Activated effector memory CD4-positive, alpha-beta T cell treated with Interleukin-2 at 50 U/mL for 16 hours (primary cell): ENCODE measurements at places on chromosomes 11 and 22.

DNA sequence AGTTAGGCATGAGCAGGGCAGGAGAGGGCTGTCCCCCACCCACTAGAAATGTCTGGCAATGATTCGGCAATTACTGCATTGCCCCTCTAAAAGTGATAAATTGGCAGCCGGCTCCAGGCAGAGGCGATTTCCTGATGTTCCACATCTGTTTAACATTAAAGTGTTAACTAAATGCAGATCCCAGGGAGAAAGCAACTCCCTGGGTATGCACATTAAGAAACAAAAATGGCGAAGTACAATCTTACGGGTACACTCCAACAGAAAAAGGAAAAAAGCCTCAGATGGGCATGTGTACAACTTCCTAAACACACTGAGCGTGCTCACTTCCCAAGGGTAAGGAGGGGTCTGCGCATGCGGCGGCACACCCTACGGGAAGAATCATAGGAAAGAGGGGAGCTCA, 314.4 kb downstream of the CASP12 start:
- DNase-seq: no peak

- DNase-seq: no peak
Observed at GRCh38 chr11:76841923-76842452, 18.7 kb upstream of the ACER3 start.

- no peak for DNase-seq
Observed at GRCh38 chr11:44388828-44389657, 79.1 kb upstream of the ALX4 start.

DNA sequence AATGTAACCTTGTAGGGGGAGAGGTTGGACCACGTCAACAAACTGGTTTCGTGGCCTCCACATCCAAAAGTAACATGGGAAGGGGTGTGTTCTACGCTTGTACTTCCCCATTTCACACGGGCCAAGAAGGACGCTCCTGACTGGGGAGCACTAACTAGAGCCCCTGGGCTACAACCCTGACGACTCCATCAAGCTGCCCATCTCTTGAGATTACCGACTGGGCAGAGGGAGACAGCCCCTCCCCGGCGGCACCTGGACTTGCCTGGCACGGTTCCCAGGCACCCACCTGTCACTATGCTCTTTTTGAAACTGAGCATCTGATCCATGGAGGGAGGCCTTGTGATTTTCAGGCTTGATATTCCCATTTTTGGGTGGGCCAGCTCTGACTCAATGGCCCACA, 68.5 kb downstream of the SHANK2 start:
- no peak for DNase-seq

DNA sequence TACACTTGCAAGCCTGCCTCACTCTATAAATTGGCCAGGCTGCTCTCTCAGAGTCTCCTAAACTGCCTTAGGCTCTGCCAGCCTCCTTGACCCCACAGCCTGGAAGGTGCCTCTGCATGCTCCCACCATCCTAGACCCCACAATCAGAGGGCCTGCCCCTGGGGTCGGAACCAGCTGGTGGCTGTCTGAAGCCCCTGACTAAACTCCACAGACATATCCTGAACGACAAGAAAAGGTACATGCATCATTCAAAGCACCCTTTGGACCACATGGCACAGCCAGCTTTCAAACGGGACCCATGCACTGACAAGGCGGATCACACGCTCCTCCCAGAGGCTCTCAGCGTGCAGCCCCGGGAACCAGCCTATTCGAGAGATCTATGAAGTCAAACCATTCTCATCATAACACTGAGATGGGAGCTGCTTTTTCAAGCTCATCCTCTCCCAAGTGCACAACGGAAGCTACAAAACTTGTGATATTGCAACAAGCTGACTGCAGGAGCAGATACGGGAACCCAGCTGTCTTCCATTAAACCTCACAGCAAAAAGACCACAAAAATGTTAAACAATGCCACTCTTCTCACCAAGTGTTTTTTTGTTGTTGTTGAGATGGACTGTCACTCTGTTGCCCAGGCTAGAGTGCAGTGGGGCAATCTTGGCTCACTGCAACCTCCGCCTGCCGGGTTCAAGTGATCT, 8.1 kb downstream of the SHANK2 start:
- DNase-seq: no peak

DNA sequence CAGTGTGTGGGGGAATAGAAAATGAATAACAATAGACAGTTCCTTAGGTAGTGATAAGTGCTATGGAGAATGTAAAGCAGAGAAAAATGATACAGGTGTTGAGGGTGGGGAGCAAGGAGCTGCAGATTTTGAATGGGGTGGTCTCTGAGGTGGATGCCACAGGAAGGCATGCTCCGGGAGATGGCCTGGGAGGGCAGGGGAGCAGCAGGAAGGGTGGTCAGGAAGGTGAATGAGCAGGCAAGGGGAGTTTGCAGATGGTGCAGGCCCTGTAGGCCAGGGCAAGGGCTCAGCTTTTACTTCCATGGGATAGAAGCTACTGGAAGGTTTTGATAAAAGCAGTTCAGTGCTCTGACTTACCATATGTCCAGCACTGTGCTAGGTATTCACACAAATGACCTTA, 44.8 kb downstream of the FDX1 start:
- no peak for DNase-seq

GRCh38 chr22:37193629-37194191, 5.7 kb upstream of the C1QTNF6 start:
- no peak for DNase-seq

DNA sequence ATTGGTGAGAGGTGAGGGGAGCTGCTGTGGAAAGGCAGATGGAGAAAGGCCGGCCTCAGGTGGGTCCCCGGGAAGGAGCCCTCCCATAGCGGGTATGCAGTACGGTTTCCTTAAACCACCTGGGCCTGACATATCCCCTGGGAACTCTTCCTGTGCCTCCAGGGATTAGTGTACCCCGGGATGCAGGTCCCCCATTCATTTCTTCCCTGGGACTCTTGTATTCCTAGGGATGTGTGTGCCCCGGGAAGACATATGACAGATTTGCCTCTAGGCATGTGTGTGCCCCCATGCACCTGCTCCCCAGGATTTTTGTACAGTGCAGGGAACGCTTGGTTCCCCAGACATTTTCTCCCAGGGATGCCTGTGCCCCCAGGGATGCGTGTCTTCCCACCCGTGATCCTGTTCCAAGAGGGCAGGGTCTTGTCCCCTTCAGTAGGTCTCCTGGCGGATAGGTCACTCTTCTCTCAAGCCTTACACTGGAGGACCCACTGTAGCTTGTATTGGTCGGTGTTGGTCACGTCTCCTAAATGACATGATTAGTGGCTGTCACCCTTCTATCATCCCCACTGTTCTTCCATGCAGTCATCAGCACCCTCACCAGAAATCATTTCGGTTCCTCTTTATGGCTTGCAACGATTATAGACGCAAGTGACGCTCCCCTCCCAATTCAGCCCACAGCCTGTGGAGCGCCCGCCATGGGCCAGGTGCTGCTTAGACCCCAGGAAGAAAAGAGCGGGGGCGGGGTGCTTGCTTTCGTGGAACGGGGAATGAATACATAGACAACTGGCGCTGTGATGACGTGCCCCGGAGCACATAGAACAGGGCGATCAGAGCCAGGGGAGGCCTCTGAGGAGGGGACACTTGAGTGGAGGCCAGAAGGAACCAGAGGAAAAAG, 1.3 kb downstream of the PARVB start:
- no peak for DNase-seq

GRCh38 chr11:44625759-44626523, 60.5 kb downstream of the CD82 start:
- DNase-seq: no peak

DNA sequence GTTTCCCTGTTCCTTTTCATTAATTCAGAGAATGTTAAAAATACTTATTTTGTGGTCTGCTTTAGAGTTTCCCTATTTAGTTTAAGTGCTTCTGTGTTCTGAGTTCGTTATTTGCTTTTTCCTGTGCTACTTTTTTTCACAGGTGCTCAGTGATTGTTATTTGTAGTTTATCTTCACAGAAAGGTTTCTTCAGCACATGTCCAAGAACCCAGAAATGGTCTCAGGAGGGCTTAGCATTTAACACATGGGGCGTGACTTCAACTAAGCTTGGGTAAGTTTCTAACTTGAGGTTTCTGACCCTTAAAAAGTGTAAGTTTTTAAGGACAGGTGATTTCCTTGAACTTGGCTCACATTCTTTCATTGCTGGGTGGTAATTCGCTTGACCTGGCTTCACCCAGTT, 157.3 kb downstream of the AASDHPPT start:
- no peak for DNase-seq

- DNase-seq: no peak
Observed at GRCh38 chr11:19080579-19080993, 20.1 kb upstream of the MRGPRX2 start.
